ENCODE measurements at places on chromosomes 5 and 9.

DNA sequence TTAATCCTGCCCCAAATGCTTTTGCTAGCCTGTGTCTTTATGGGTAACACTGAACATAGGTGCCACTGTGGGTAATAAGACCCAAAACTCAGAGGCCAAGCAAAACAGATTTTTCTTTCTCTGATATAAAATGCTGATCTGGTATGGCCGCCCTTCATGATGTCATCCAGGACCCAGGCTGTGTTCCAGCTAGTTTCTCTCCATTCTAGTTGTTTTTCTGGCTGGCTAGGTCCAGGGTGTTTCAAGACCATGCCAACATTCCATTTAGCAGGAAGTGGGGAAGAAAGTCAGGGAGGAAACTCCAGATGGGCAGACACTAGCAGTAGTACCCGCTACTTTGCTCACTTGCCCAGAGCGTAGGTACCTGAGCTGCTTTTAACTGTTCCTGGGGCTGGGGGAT is 183.9 kb upstream of the OTULINL start:
- DNase-seq, result no peak

DNA sequence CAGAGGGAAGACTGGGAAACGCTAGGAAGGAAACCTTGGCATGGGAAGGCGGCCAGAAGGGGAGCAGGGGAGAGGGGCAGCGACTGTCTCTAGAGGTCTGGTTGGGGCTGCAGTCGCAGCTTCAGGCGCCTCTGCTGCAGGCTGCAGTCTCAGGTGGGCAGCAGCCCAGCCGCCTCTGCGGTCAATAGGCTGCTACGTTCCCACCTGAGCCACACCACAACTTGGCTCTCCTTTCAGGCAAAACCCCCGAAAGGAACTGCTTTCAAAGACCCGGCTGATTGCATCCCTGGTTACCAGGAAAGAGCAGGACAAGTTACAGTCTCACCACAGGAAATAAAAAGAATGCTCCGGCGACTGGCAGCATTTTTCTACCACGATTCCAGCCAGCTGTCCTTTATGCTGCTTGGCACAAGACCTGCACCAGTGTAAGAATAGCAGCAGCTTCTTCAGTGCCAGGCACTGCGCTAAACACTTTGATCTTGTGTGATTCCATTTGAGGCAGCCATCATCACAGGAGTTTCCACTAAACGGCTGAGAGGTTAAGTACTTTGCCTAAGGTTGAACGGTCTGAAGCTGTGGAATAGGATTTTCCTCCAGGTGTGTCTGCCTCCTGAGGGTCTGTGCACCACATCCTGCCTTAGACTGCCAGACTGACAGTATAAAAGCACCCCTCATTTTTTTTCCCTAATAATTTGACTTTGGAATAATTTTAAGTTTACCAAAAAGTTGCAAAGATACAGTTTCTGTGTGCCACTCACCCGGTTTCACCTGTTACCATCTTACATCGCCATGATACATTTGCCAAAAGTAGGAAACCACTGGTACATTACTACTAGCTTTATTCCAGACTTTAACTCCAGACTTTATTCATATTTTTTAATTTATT is 7.5 kb downstream of the RPS14 start:
- no peak for DNase-seq

GRCh38 chr5:116388564-116389258 is 185.9 kb downstream of the SEMA6A start:
- peak; percentile 17 for DNase-seq

- DNase-seq, result no peak
Measured at GRCh38 chr5:122180146-122180712, 50.9 kb downstream of the ZNF474 start.

GRCh38 chr5:113244966-113245365 is 189.8 kb downstream of the TSSK1B start:
- no peak for DNase-seq

GRCh38 chr9:68446836-68447235 is 90.4 kb downstream of the PGM5 start:
- no peak for DNase-seq

DNA sequence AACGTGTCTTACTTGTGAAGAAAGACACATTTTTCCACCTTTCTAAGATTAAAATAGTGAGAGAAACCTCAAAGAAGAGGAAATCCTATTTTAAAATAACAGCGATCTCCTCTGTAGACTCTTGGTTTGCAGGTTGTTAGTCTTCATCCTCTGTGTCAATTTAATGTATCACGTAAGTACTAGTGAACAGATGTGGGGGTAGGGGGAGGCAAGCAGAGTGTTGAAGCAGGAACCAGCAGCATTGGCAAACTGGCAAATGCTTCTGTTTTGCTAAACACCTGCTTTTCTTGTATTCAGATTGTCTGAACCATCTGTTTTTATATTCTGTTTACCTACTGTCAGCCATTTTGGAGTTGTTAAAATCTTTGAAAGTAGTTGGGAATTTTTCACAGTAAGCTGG is 159.3 kb upstream of the TLX3 start:
- DNase-seq, result no peak

DNA sequence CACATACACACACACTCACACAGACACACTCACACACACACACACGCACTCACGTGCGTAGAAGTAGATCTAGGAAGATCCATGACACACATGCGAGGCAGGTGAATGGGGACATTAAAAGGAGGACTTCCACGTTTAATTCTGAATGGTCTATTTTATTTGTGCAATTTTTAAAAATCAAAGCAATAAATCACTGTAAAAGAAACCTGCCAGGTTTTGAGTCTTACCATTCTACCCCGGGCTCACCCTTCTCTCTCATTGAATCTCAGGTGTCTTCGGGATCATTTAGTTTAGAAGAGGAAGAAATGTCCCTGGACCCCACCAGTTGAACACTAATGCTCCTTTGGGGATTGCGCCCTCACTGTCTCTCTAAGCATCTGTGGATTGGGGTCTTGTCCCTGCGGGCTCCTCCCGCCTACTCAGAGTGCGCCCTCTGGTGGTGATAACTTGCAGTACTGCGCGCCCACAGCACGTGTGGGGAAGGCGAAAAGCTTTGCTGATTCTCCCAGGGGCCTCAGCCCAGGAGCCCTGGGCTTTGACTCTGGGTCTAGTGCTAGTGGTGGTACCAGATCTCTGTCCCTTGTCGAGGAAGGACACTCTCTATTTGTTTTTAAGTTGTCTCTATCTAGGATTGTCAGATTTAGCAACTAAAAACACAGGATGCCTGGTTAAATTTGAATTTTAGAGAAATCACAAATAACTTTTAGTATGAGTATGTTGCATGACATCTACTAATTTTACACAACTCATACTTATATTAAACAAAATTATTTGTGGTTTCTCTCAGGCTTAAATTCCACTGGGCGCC is 34.8 kb downstream of the BOD1 start:
- DNase-seq, result no peak

- no peak for DNase-seq
Measured at GRCh38 chr5:29750453-29750852, 1443.0 kb upstream of the CDH6 start.

- no peak for DNase-seq
Measured at GRCh38 chr5:119452060-119452372, 281 bp upstream of the HSD17B4 start.

GRCh38 chr9:72022841-72023240 is 37.6 kb downstream of the C9orf57 start:
- no peak for DNase-seq

DNA sequence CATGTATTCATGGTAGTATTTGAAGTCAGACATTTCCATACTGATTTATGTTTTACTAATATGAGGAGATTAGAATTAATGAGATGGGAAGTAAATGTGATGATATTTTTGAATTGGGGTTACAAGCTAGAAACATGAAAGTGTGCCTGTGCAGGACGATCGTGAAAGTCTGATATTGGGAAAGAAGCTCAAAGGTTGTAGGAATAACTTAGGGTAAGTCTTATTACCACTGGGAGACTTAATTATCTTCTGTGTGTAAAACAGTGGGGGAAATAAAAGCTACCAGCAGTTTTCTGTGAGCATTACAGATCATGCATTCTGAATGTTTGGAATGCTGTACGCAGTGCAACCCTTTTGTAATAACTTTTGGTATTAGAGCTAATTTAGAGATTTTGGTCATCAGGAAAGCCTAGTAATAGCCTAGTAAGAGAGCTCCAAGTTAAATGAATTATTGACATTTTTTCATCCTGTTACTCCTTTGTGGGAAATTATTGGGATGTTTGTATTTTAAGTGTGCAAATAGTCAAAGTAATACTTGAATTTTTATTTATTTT is 153.9 kb downstream of the PCSK5 start:
- no peak for DNase-seq

DNA sequence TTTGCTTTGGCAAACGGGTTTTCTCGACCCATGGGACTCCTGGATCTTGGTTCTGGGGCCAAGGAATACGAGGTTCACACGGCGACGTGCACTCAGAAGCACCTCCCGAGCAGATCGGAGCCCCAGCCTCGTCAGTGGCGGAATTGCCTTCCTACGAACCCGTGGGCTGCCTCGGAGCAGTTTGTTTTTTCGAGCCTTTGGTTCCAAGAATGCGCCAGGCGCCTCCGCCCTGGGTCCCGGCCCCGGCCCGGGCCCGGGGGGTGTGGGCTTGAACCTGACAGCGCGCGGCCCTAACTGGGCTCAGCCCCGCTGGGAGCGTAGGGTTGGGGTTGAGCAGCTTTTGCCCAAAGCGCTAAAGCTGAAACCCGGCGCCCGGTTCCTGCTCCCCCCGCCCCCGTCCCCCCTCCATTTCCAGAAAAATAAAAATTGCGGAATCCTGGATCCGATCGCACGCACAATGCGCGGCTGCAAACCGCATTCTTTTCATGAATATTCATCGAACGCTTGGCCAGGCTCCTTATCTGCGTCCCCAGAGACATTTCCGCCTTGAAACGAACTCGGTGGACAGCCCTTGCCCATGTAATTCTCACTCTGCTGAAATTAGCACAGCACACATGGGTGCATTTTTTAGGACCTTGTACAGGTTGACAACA is 1.0 kb downstream of the BASP1 start:
- no peak for DNase-seq

DNA sequence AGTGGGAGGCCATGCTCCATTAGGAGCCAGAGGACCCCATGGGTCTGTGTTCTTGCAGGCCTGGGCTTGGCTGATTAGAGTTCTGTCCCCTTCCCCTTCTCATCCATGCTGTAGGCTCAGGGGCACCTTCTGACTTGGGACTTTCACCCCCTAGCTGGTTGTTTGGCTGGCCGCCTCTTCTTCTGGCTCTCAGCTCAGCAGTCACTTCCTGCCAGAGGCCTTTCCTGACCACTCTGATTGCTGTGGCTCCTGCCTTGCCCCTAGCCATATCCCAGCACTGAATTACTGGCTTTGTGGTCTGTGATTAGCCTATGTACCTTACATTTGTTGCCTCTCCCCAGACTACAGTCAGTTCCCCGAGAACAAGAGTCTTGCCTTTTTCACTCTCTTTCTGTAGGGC is 14.6 kb downstream of the ENTREP1 start:
- DNase-seq, result no peak

DNA sequence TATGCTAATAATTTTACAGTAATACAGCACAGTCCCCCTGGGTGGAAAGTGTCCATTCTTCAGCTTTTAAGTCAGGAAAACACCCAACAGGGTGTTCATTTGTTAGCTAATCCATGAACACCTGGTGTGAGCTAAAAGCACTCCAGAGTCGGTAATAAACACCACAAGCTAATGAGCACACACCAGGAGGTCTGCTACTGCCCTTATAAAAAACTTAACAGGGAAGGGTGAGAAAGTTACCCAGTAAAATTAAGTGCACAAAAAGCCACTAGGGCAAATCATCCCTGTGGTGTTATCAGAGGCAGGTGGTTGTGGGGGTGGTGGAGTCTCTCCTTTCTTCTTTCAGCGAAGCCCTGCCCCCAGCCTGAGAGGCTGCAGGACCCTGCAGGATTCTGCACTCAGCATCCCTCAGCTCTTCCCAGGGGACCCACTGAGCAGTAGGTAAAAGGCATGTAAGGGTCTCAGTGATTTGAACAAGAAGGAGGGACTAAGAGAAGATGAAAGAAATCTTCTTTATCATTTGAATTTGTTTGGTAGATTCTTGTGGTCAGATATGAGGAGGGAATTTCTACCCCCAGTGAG is 14.4 kb downstream of the GDNF start:
- DNase-seq, result no peak

DNA sequence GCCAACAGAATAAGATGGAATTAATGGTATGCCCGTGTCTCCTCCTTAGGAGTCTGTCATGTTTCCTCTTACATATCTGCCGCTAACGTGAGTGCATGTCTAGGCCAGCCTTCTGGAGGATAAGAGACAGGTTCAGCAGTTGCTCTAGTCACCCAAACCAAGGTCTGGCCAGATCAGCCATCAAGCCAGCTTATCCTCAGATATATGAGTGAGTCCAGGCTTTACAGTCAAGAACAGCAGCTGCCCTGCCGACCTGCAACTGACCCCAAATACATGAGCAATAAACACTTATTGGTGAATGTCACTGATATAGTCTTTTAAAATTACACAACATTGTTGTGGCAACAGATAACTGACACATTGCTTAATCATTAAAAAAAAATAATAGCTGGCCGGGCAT is 123.5 kb downstream of the TSSK1B start:
- DNase-seq, result no peak

DNA sequence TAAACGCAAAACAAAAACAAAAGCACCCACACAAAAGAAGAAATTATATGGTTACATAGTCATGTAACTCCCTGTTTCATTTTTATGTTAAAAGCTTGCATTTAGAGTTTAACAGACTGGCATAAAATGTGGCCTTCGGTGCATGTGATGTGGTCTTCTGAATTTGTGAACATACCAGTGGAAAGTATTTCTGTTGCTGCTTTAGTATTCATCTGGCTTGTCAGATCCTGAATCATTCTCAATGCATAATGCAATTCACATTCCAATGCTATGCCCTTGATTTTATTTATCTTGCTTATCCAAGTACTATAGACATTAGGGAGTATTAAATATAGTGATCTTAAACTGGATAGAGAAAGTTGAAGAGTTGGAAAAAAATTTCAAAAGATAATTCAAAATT is 740.2 kb upstream of the ZNF608 start:
- DNase-seq, result no peak

DNA sequence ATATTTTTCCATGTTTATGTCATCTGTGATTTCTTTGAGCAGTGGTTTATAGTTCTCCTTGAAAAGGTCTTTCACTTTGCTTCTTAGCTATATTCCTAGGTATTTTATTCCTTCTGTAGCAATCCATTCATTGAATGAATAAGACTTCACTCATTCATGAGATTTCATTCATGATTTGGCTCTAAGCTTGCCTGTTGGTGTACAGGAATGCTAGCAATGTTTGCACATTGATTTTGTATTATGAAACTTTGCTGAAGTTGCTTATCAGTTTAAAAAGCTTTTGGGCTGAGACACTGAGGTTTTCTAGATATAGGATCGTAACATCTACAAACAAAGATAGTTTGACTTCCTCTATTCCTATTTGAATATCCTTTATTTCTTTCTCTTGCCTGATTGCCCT is 15.9 kb downstream of the RLN2 start:
- DNase-seq, result no peak

DNA sequence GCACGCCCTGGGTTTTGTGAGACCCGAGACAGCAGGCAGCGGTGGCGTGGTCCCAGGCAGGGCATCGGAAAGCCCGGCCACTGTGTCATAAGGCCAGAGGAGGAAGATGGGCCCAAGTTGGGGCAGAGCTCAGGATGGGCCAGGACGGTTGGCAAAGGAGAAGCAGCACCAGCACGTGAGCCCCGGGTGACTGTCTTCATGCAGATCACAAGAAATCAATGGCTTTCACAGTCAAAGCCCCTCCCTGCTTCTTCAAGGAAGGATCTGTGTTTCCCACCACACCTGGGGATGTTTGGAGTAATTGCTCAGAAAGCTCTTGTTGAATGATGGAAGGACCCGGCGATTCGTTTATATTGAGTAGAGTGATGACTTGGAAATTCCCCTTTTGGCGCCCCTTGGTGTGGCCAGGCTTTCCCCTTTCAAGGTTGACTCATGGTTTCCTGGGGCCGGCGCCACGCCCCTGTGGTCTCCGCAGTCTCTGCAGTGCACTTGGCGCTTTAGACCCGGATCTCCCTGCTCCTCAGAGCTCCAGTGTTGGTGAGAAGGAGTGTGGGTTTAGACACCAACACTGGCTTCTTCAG is 52.1 kb downstream of the IL31RA start:
- DNase-seq, result no peak
